ENCODE measurements at places on chromosomes 6 and 20. TPM values are rescaled to one million over a fixed set of nuclear protein-coding genes. Genes with fewer than 3 reads are reported as not detected.
A peak's percentile ranks its signal among the peaks of the same experiment; 100 is the strongest.

The FGD2 gene
- 0.32 TPM for total RNA-seq

The CLIC5 gene
- total RNA-seq, result not detected

The GGTLC1 gene
- total RNA-seq, result not detected

The IYD gene
- not detected for total RNA-seq

The TCF15 gene
- 6.9 TPM for total RNA-seq

The DDX39B gene
- total RNA-seq, result 794 TPM

- H3K4me1 ChIP-seq, result peaks cover 11% of the 10 kb centered on the region
- no peak overlapping the region for H3K27ac ChIP-seq
- H3K36me3 ChIP-seq, result no peaks in the 10 kb centered on the region
These were observed 159.9 kb downstream of the CD83 start for GRCh38 chr6:14277405-14277930.

GRCh38 chr6:37702314-37702713, 4.6 kb upstream of the MDGA1 start:
- H3K4me1 ChIP-seq, result peaks cover 17% of the 10 kb centered on the region
- H3K27me3 ChIP-seq, result peaks cover 54% of the 10 kb centered on the region
- no peak overlapping the region for H3K27ac ChIP-seq
- no peaks in the 10 kb centered on the region for H3K36me3 ChIP-seq

DNA sequence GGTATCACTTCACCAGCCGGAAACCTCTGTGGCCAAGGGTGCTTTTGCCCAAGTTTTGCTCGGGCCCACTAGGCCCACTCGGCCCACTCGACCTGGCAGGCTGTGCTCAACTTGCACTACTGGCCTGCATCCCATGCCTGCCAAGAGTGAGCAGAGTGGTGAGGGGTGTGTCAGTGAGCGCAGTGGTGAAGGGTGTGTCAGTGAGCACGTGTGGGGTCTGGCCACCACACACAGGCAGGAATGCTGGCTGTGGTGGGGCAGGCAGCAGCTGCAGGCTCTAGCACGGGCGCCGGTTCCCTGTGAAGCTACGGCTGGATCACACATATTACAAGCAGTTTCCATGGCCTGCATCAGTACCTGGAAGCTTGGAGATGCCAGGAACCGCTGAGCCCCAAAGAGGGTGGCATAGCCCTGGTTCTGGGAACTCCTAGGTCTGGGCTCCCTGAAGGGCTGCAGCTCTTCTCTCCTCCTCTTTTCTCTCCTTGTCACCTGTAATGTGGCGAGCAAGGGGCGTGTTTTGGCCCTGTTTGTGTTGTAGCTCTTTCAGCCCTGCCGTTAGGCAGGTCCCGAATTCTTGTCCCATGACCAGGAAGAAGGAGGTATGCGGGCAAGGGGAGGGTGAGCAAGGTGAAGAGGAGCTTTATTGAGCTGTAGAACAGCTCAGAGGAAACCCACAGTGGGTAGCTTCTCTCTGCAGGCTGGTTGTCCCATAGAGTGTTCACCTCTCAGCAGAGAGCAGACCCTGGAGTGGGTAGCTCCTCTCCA, 51.0 kb upstream of the CLDN20 start:
- H3K27me3 ChIP-seq, result no peaks in the 10 kb centered on the region
- H3K4me3 ChIP-seq, result no peak overlapping the region
- DNase-seq, result no peak
- peak overlapping the region; percentile 16 for H3K27ac ChIP-seq

DNA sequence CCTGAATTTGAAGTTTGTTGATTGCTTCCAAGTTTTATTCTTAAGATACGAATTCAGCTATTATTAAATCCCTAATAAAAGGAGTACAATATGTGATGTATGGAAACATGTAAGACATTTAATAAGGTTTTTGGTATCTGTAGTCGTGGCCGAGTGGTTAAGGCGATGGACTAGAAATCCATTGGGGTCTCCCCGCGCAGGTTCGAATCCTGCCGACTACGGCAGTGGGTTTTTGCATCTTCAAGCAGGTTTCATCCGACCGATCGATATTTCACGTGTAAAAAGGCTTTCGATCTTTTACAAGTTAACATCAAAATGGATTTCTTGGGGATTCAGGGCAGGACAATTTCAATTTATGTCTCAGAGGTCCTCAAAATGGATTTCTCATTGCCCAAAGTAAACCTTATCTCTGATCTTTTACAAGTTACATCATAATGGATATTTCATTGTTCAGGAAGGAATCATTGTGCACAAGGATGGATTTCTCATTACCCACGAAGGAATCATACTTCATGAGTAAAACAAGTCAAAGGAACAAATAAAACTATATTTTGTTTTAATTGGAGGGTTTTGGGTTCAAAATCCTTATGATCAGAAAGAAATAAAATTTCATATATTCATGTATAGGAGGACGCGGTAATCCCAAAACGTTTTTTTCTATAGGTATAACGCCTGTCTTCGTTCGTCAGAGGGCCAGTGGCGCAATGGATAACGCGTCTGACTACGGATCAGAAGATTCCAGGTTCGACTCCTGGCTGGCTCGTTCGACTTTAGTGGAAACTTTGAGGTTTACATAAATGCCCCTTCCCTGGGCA, 37.3 kb upstream of the BTN3A2 start:
- no peak for DNase-seq
- no peaks in the 10 kb centered on the region for H3K36me3 ChIP-seq
- H3K4me3 ChIP-seq, result peak overlapping the region; percentile 77
- H3K4me1 ChIP-seq, result peaks cover 7% of the 10 kb centered on the region
- H3K27me3 ChIP-seq, result peaks cover 4% of the 10 kb centered on the region
- H3K27ac ChIP-seq, result 0 out of 2 replicates have a peak overlapping the region, but pooled peaks have one; percentile 33

DNA sequence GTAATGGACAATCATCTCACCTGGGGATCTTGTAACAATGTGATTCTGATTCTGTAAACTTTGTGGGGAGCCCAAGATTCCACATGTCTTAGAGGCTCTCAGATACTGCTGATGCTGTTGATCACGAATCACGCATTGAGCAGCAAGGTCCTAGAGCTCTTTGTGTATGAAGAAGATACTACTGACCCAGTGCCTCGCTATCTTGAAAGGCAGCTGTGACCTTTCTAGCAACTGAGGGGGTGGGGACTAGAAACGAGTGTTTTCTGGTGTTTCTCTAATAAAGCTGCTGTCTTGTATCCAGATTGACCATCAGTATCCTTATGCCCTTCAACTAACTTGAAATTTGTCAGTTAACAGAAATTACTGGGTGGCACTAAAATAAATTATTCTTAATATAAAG, 142.9 kb downstream of the MTHFD1L start:
- H3K4me3 ChIP-seq, result no peak overlapping the region
- H3K4me1 ChIP-seq, result peaks cover 14% of the 10 kb centered on the region
- H3K27ac ChIP-seq, result no peak overlapping the region
- H3K36me3 ChIP-seq, result peaks cover 3% of the 10 kb centered on the region

DNA sequence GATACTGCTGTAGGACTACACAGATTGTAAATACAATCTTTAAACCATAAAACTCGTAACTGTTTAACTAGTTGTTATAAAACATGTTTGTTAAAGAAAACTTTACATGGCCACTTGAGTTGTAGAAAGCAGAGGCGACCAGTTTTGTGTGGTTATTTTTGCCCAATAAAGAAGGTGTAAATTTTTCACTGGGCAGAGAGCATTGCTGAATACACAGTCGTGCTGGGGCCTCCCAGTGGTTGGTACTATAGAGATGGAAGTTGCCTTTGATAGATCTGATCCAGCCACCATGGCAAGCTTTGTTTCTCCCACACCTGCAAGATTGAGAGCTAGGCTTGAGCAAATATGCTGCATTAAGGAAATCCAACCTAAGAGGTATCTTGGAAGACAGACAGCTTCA, 34.0 kb upstream of the YWHAB start:
- no peak for DNase-seq
- no peak overlapping the region for H3K4me3 ChIP-seq
- H3K4me1 ChIP-seq, result peaks cover 2% of the 10 kb centered on the region
- H3K27me3 ChIP-seq, result no peaks in the 10 kb centered on the region
- H3K36me3 ChIP-seq, result no peaks in the 10 kb centered on the region
- no peak overlapping the region for H3K27ac ChIP-seq

DNA sequence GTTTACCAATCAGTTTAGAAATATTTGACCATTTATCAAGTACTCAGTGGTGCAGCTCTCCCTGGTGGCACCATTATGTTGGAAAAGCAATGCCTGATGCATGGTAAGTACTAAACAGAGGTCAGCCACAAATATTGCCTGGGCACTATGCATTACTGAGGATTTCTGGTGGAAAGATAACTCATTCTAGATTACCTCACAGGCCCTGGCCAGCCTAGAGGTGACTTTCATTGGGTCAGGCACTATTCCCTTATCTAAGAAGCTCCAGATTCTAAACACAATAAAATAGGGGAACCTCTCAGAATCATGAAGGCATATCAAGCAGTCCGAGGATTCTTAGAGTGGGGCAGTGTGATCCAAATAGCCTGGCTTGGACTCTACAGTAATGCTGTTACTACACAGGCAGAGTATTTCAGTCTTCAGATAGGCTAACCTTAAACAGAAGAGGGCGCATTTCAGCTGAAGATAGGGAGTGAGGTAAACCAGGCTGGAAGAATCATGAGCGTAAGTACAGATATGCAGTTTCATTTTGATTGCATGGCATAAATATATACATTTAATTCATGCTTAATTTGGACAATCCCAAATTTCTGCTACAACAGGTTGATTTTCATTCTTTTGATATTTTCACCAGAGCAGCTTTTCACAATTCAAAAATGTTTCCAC, 12.1 kb downstream of the LGSN start:
- H3K27me3 ChIP-seq, result no peaks in the 10 kb centered on the region
- DNase-seq, result no peak
- H3K36me3 ChIP-seq, result no peaks in the 10 kb centered on the region
- no peak overlapping the region for H3K4me3 ChIP-seq
- H3K27ac ChIP-seq, result no peak overlapping the region

GRCh38 chr6:37491171-37491829, 8.4 kb downstream of the CCDC167 start:
- no peak overlapping the region for H3K27ac ChIP-seq
- no peaks in the 10 kb centered on the region for H3K36me3 ChIP-seq
- no peaks in the 10 kb centered on the region for H3K27me3 ChIP-seq
- no peak overlapping the region for H3K4me3 ChIP-seq

GRCh38 chr6:154297721-154298120, 58.9 kb downstream of the IPCEF1 start:
- no peak overlapping the region for H3K27ac ChIP-seq
- no peak overlapping the region for H3K4me3 ChIP-seq
- H3K4me1 ChIP-seq, result no peaks in the 10 kb centered on the region
- no peaks in the 10 kb centered on the region for H3K36me3 ChIP-seq
- DNase-seq, result no peak
- H3K27me3 ChIP-seq, result no peaks in the 10 kb centered on the region

- DNase-seq, result no peak
- no peak overlapping the region for H3K27ac ChIP-seq
- no peak overlapping the region for H3K4me3 ChIP-seq
- H3K36me3 ChIP-seq, result no peaks in the 10 kb centered on the region
These were observed 246.6 kb downstream of the GRIK2 start for GRCh38 chr6:101640131-101640530.

- no peaks in the 10 kb centered on the region for H3K4me1 ChIP-seq
- no peak overlapping the region for H3K4me3 ChIP-seq
- H3K27ac ChIP-seq, result no peak overlapping the region
- no peaks in the 10 kb centered on the region for H3K27me3 ChIP-seq
- no peak for DNase-seq
- H3K36me3 ChIP-seq, result no peaks in the 10 kb centered on the region
These were observed 139.3 kb downstream of the FOXC1 start for GRCh38 chr6:1749041-1749440.

GRCh38 chr6:146090474-146090873, 61.6 kb downstream of the GRM1 start:
- H3K36me3 ChIP-seq, result no peaks in the 10 kb centered on the region
- no peaks in the 10 kb centered on the region for H3K4me1 ChIP-seq
- no peak for DNase-seq
- H3K4me3 ChIP-seq, result no peak overlapping the region
- H3K27me3 ChIP-seq, result no peaks in the 10 kb centered on the region
- no peak overlapping the region for H3K27ac ChIP-seq

DNA sequence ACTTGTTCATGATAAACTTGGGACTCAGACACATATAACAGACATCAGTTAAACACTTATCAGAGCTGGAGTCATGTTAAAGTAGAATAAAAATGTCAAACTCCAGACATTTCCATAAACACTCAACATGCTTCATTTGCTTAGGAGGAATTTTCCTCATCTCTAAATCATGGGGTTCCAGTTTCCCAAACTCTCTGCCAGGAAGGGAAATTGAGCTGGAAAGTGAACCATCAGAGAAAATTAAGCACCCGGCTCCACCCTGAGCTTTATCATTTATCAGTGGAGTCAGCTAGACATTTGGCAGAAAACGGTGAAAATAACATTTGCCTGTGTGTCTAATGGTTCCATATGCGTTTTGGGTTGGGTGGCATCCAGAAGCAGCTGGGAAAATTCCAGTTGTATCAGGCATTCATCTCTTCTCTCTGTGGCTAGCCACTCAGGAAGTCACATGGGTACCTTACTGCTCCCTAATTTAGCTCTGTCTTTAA, 25.3 kb upstream of the ZNFX1 start:
- H3K27ac ChIP-seq, result no peak overlapping the region
- H3K4me1 ChIP-seq, result peaks cover 7% of the 10 kb centered on the region
- H3K4me3 ChIP-seq, result no peak overlapping the region
- no peaks in the 10 kb centered on the region for H3K27me3 ChIP-seq
- H3K36me3 ChIP-seq, result no peaks in the 10 kb centered on the region
- no peak for DNase-seq

- H3K27me3 ChIP-seq, result no peaks in the 10 kb centered on the region
- peak; percentile 52 for DNase-seq
- H3K4me3 ChIP-seq, result no peak overlapping the region
- no peak overlapping the region for H3K27ac ChIP-seq
These were observed 243.7 kb upstream of the CHD6 start for GRCh38 chr20:41861772-41862422.

- DNase-seq, result peak; percentile 38
- H3K27ac ChIP-seq, result no peak overlapping the region
- no peaks in the 10 kb centered on the region for H3K4me1 ChIP-seq
- no peak overlapping the region for H3K4me3 ChIP-seq
- H3K27me3 ChIP-seq, result no peaks in the 10 kb centered on the region
These were observed 42.2 kb downstream of the VSTM2L start for GRCh38 chr20:37945091-37945547.

GRCh38 chr6:31734247-31734820, 2.0 kb downstream of the CLIC1 start:
- no peaks in the 10 kb centered on the region for H3K27me3 ChIP-seq
- peaks cover 32% of the 10 kb centered on the region for H3K4me1 ChIP-seq
- H3K36me3 ChIP-seq, result peaks cover 26% of the 10 kb centered on the region
- no peak for DNase-seq
- H3K27ac ChIP-seq, result peak overlapping the region; percentile 25
- H3K4me3 ChIP-seq, result peak overlapping the region; percentile 88
